ENCODE measurements at places on chromosomes 7 and 10.
A peak's percentile ranks its signal among the peaks of the same experiment; 100 is the strongest.

- no peak for DNase-seq
Measured at GRCh38 chr7:74338366-74339108, 49.3 kb downstream of the CLIP2 start.

DNA sequence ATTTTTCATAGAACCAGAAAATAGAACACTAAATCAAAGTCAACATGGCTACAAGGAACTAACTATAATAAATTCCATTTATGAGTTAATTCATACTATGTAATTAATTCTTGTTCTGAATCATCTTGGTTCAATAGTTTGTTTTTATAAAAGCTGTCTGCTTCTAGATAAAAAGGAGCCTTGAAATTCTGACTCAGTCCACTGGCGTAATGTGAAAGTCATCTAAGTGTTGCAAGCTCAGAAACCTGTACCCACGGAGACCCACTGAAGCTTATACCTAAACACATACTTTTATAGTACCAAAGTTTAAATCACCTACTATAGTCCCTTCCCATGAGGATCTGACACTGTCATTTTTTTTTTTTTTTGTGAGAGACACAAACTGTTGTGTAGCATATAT lies 489.4 kb downstream of the SEMA3D start:
- no peak for DNase-seq

DNA sequence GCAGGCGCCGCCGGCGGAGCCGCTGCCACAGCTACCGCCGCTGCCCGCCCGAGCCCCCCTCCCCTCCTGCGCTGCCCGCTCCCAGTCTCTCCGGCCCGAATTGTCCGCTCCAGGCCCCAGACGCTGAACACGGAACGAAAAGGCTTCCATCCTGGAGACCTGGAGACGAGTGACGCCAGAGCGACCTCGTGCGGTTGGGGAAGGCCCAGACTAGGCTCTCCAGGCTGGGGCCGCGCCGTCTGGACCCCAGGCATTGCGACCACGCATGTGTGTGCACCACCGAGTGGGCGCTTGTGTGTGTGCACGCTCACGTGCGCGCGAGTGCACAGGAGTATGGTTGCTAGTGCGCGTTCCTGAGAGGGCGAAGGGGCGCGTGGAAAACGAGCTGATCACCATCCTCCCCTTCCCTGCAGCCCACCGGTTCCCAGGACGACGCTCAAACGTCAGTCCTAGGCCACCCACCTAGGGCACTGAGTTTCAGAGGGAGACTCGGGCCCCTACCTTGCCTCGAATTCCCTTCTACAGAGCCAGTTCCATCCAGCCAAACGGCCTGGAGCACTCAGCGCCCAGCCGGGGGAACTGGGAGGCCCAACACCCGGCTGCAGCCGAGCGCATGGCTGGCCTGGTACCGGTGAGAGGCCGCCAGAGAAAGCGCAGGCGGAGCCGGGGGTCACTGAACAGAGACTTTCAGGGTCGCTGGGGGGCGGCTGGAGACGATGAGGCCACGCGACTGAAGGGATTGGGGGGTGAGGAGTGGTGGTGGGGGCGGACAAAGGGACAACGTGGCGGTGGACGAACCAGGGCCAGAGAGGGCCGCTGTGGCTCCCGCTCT lies 11.6 kb downstream of the LBX1 start:
- no peak for DNase-seq

- no peak for DNase-seq
Measured at GRCh38 chr7:106068986-106069385, 43.1 kb downstream of the SYPL1 start.

- no peak for DNase-seq
Measured at GRCh38 chr7:140585333-140585732, 55.3 kb downstream of the DENND2A start.

- no peak for DNase-seq
Measured at GRCh38 chr10:42802876-42803275, 20.3 kb downstream of the BMS1 start.

- DNase-seq, result no peak
Measured at GRCh38 chr10:74333174-74333573, 182.2 kb downstream of the ADK start.

- DNase-seq, result no peak
Measured at GRCh38 chr7:76008156-76008687, 13.8 kb upstream of the TMEM120A start.

DNA sequence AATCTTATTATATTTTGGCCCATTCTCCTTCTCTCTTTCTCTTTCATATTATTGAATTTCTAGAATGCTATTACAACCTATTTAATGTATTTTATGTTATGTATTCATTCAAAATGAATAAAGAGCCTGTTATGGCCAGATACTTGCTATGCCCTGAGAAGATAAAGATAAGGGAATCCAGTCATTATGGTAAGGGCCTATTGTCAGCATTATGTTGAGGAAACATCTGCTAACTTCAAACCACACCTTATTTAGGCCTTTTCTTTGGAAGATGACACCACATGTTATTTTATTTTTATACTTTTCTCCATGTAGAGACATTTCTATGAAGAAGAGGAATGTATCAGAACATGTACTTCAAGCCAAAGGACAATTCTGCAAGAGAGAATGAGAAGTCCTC lies 60.5 kb upstream of the MPP7 start:
- no peak for DNase-seq

- DNase-seq, result peak; percentile 10
Measured at GRCh38 chr7:28360739-28361138, 51.6 kb upstream of the CREB5 start.

GRCh38 chr7:99768471-99768870 lies 15.5 kb downstream of the CYP3A4 start:
- DNase-seq, result peak; percentile 6

- no peak for DNase-seq
Measured at GRCh38 chr7:17668122-17668521, 272.2 kb downstream of the SNX13 start.

DNA sequence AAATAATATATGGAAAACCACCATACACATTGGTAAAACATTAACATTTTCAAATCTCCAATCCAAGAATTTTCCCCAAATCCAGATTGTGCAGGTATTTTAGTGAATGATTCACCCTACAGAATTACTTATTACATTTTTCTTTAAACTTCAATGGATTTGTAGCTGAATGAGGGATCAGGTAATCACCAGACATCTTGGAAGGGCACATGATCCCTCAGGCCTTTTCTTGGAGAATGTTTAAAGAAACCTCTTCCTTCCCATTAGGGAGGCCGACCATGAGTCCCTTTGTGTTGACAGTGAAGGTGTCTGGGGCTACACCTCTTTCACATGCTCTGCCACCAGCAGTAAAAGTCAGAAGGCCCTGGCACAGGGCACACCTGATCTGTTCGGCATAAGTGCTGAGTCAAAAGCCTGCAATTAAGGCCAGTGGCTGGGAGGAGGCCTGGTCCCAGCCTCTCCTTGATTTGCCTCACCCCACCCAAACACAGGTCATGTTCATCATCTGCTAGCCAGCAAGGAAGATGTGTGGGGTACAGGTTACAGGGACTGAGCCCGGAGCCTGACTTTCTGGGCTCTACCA lies 207.7 kb downstream of the SNX10 start:
- DNase-seq, result no peak

GRCh38 chr7:6479067-6479466 lies 31.3 kb upstream of the DAGLB start:
- DNase-seq, result peak; percentile 25

- no peak for DNase-seq
Measured at GRCh38 chr10:69123306-69123746, 652 bp upstream of the VPS26A start.

DNA sequence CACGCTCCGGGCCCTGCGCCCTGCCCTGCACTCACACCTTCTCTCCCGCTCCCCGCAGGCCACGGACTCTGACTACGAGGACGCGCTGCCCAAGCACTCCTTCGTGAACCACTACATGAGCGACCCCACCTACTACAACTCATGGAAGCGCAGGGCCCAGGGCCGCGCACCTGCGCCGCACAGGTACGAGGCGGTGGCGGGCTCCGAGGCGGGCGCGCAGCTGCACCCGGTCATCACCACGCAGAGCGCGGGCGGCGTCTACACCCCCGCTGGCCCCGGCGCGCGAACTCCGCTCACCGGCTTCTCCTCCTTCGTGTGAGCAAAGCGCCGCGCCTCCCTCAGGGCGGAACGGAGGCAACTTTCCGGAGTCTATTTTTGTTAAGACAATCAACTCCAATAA lies 417.0 kb upstream of the FOXK1 start:
- no peak for DNase-seq

GRCh38 chr10:104415526-104416165 lies 62.0 kb downstream of the CFAP58 start:
- DNase-seq, result no peak

DNA sequence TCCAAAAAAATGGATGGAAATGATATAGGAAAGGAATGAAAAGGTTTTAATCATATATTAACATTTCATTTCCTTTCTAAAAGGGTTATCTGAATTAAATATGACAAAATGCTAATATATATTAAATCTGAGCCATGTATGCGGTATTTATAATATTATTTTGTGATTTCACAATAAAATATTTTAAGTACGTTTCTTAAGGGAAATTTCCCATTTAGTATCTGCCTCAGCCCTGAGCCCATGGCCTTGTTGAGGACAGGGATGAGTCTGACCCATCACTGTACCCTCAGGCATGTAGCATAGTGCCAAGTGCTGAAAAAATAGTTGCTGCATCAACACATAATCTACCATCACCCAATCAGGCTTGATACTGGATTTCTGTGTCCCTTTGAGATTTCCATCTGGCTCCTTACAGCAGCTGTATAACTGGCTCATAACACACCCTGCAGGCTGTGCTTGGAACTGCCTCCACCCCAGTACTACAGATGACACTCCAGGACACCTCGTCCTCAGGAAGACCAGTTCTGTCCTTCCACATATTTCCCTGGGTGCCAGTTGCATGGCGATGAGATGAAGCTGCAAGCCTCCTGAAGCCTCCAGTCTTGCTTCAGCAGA lies 59.4 kb upstream of the ASAH2 start:
- peak; percentile 33 for DNase-seq

GRCh38 chr7:121302214-121302745 lies 26.5 kb upstream of the WNT16 start:
- DNase-seq, result peak; percentile 46

GRCh38 chr7:157309988-157310668 lies 26.7 kb upstream of the DNAJB6 start:
- DNase-seq, result no peak

- peak; percentile 8 for DNase-seq
Measured at GRCh38 chr10:53209944-53210611, 437.5 kb upstream of the MBL2 start.

GRCh38 chr10:121838931-121839330 lies 88.9 kb downstream of the ATE1 start:
- no peak for DNase-seq

- no peak for DNase-seq
Measured at GRCh38 chr10:17226891-17227303, 1.1 kb upstream of the VIM start.

GRCh38 chr7:66176914-66177313 lies 28.2 kb upstream of the TPST1 start:
- no peak for DNase-seq

DNA sequence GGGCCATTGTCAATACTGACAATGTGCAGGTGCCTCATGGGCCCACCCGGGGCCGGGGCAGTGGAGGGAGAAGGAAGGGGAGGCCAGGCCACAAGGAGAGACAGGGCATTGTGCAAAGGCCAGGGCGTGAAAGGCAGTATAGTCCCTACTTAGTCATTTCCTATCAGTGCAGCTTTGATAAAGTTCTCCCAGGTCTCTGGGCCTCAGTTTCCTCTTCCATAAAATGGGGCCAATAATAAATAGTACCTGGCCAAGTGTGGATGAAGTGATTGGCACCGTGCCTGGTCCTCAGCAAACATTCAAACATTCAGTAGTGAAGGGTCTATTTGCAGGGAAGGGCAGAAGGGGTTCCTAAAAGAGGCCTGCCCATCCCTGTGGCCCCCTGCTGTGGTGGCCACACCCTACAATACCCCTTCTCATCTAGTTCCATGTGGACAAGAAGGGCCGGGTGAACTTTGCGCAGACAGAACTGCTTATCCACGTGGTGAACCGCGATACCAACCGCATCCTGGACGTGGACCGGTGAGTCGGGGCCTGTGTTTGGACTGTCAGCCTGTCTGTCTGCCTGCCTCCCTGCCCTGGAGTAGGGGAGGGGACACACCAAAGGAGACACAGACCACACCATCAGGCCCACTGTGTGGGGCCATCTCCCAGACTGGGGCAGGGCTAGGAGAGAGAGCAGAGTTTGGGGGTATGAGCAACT lies 36.9 kb upstream of the VSIR start:
- no peak for DNase-seq

- no peak for DNase-seq
Measured at GRCh38 chr7:137747359-137748031, 99.3 kb downstream of the DGKI start.

- peak; percentile 98 for DNase-seq
Measured at GRCh38 chr10:110356628-110357245, 52.0 kb upstream of the SMNDC1 start.

- no peak for DNase-seq
Measured at GRCh38 chr7:89477991-89478390, 676.3 kb upstream of the STEAP1 start.

DNA sequence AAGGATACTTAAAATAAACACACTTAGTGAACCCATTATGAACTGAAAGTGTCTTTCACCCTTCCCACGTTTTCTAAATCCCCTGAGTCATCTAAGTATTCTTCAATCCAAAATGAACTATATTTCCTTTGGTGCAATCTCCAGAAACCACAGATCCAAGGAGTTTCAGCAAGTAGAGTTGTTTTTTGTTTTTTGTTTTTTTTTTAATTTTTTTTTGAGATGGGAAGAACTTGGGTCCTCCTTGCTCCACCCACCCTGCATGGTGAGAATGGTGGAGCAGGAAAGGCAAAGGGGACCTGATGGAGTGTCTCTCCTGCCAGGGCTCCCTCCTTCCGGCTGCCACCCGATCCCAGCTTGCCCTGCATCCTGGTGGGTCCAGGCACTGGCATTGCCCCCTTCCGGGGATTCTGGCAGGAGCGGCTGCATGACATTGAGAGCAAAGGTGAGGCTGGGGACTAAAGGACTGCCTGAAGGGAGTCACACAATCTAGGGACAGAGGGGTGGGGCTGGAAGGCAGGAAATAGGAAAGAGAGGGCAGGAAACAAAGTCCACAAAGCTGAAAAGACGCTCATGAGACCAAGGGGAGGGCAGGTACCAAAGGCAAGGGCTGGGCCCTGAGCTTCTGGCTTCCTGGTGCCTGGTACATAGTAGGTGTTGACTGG lies 12.1 kb downstream of the ATG9B start:
- no peak for DNase-seq

- no peak for DNase-seq
Measured at GRCh38 chr7:143047326-143047725, 4.8 kb upstream of the OR6V1 start.

GRCh38 chr7:47978790-47979144 lies 648 bp downstream of the HUS1 start:
- no peak for DNase-seq

- no peak for DNase-seq
Measured at GRCh38 chr7:30020535-30020934, 6.0 kb downstream of the FKBP14 start.

- DNase-seq, result no peak
Measured at GRCh38 chr10:66176772-66177171, 749.1 kb upstream of the LRRTM3 start.

- no peak for DNase-seq
Measured at GRCh38 chr7:141354251-141354650, 197.0 kb upstream of the AGK start.
